ENCODE measurements at places on chromosomes 2 and 18.

DNA sequence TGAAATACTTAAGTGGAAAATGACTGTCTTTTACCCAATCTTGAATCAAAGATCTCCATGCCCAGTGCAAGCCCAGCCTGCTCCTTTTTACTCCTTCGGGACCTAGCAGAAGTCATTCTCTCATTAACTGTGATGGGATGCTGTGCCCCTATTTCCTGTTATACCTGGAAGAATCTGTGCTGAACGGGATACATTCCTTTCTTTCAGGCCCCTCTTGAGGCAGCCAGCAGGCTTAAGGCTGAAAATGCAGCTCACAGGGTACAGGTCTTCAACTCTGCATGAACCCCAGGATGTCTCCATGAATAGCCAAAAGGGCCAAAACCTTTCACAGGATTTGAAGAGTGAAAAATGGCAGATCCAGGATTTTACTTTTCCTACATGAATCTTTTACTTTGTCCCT, 784.8 kb upstream of the KLHL29 start:
- no peak for DNase-seq

- DNase-seq = no peak
Measured at GRCh38 chr2:144460727-144461307, 59.1 kb downstream of the ZEB2 start.

DNA sequence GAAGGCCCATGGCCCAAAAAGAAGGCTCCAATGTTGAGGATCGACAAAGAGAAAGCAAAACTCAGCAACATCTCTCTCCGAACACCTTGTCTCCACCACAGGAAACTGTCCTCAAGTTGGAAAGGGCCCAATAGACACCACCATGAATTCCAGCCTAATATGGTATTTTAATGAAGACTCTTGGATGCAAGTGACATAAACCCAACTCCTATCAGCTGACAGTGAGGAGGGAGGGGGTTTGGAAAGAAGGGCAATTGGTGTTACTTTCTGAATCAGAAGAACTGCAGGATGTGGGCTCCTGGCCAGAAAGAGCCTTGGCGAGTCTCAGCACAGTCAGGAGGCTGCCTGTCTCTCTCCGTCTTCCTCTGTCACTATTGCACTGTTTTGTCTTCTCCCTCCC, 40.3 kb upstream of the SIGLEC15 start:
- peak; percentile 29 for DNase-seq

- DNase-seq = no peak
Measured at GRCh38 chr18:54405290-54405689, 47.6 kb downstream of the C18orf54 start.

GRCh38 chr2:234339501-234339900, 157.4 kb downstream of the ARL4C start:
- DNase-seq = no peak

- peak; percentile 8 for DNase-seq
Measured at GRCh38 chr2:120463527-120463926, 117.6 kb downstream of the INHBB start.

DNA sequence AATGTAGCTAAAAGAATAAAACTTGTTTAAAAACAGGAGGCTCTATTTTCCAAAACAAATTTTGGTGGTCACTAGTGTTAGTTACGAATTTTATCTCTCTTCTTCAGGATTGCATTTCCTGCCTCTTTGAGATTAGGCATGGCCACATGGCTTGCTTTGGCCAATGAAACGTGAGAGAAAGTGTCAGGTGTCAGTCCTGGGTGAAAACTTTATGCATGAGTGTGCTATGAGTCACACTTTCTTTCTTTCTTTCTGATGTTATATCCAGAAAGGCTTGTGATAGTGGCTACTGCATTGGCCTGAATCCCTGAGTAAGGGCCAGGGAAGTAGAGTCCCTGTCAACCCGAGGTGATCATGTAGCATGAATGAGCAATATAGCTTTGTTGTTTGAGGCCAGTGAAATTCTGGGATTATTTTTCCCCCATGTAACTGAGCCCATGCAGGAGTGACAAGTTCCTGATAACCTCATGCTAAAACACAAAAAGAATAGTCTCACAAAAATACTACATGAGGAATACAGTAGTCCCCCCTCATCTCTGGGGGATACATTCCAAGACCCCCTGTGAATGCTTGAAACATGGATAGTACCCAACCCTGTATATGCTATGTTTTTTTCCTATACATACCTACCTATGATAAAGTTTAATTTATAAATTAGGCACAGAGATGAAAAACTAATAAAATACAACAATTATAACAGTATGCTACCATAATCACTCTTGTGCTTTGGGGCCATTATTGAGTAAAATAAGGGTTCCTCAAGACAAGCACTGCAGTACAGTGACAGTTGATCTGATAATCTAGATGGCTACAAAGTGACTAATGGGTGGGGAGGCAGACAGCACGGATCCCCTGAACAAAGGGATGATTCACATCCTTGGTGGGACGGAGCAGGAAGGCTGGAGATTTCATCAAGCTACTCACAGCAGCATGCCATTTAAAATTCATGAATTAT, 109.5 kb downstream of the CDC42EP3 start:
- peak; percentile 32 for DNase-seq

- peak; percentile 77 for DNase-seq
Measured at GRCh38 chr18:24413148-24413547, 13.3 kb upstream of the IMPACT start.

DNA sequence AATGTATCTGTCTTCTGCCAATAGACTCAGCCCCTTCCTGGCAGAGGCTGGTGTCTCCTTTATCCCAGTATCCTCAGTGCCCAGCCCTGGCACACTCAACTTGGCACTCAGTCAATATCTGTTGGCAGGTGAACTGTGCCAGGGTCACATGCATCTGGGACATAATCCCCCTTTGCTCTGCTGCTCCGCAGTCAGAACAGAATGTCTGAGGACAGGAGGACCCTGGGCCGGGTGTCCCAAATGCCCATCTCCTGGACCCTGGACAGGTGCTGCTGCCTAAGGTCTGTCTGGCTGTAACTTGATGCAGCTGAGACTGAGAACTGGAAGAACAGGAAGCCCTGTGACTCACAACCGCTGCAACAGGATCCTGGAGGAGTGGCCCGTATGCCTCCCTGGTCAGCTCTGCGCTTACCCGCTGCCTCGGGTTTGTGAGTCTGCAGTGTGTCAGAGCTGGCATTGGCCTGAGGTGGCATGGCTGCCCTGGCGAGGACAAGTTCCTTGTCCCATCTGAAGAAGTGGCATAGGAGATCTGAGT, 11.4 kb downstream of the HK2 start:
- DNase-seq = peak; percentile 39

DNA sequence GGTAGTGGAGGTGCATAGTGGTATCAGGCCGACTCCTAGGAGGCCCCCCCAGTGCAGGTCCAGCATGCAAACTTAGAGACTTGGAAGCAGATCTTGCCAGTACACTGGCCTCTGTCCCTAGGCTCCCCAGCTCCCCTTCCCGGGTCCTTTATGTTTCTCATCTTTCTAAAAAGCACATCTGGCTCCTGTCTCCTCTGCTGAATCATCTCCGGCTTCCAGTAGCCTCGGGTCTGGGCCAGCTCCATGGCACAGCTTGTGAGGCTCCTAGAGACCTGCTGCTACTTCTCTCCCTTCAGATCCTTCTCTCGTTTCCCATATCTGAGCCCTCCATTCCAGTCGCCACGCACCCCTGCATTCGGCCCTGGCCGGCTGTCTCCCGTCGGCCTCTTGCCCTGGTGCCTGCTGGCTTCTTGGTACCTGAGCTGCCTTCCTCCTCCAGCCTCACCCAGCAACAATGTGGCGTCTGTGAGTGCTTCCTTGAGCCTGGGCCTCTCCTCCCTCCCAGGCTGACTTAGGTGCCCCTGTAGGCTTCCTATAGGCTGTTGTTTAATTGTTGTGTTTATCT, 6.6 kb downstream of the TRAF3IP1 start:
- DNase-seq = no peak

- peak; percentile 80 for DNase-seq
Measured at GRCh38 chr2:25473758-25474340, 132.1 kb upstream of the DNMT3A start.

Measured in NCI-H69 (cell line).